Motor neuron (in vitro differentiated cells): ENCODE measurements at places on chromosomes 7 and 10. TPM values are rescaled to one million over a fixed set of nuclear protein-coding genes. Genes with fewer than 3 reads are reported as not detected.

Gene SEC24C
- total RNA-seq = 54.2 and 55.4 TPM in 2 replicates

Gene LIPM
- not detected in 2 replicates for total RNA-seq

Gene EGFR
- total RNA-seq = 3.3 and 4.7 TPM in 2 replicates

Gene MPP7
- total RNA-seq = 0.58 and 0.66 TPM in 2 replicates

Gene MUC3A
- 0.72 and 3.6 TPM in 2 replicates for total RNA-seq

Gene MKLN1
- 32.3 and 48.8 TPM in 2 replicates for total RNA-seq

Gene ZKSCAN5
- 18.8 and 19.1 TPM in 2 replicates for total RNA-seq

Gene CACNB2
- 1.3 and 1.5 TPM in 2 replicates for total RNA-seq

Gene ELMO1
- total RNA-seq = 20.6 and 24.5 TPM in 2 replicates

Gene PILRB
- total RNA-seq = 17.2 and 25.8 TPM in 2 replicates

GRCh38 chr7:123498601-123499000, 35.8 kb downstream of the IQUB start:
- no peak for ATAC-seq

GRCh38 chr10:11082526-11082925, 64.9 kb downstream of the CELF2 start:
- ATAC-seq = no peak

DNA sequence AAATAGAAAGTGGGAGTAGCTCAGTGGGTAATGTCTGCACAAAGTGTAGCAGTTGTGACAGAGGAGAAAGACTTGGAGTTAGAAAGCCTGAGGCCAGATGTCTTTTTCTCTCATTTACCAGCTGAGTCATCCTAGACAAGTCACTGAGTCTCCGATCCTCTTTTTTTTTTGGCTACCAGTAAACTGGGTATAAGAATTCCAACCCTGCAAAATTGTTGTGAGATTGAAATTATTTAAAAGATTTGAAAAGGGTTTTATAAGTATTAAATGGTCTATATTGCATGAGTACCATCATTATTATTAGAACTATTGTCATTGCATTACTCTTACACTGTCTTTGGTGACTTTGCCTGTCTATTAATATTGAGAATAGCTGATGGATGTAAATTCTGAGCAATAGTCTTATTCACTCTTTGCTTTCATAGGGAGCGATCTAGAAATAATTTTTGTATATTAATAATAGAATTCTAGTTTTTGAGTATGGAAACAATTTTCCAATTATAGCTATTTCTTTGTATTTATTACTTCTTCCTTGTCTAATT, 74.0 kb downstream of the ARID5B start:
- ATAC-seq = peak; percentile 62

GRCh38 chr7:111381590-111381989, 180.7 kb downstream of the IMMP2L start:
- no peak for ATAC-seq

DNA sequence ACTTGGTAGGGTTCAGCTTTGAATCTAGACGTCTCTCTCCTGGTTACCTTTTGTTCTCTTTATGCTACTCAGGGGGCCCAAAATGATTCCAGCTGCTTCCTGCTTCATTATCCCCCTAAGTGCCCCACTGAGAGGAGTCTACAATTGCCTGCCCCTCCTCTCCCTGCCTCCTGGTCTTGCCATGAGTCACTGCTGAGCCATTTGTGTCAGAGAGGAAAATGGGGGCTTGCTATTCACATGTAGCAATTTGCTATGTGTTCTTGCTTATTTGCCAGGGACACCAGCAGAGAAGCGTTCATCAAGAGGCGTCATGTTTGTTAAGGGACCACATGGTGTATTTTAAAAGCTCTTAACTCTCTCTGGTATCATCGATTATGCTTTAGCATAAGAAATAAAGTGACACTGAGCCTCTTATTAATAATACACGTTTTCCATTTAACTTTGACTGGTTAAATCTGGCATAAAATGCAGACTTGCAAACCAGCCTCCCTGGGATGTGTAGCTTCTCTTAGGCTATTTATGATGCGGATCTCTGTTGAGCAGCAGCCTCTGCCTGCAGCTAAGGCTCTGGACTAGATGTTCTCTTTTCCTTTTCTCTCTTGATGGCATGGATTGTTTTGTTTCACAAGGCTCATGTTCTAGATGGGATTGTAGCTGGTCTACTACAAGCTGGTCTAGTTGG, 239.3 kb downstream of the AUTS2 start:
- ATAC-seq = no peak

DNA sequence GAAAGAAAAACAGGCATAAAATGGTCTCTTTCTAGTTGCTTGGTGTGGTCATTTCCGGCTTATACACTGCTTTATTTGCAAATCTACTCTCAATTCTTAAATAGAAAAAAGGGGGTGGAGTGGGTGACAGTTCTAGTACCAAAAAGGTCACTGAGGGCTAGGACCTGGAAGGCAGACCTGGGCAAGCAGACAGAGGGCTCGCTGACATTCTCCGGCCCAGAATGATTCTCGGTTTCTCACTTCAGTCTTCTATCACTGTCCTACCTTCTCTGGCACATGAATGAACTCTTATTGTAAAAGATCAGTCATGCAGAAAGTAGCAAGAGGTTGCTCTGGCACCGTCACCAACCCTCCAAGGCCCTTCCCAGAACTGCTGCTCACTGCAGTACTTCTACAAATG, 54.0 kb downstream of the MALSU1 start:
- ATAC-seq = peak; percentile 79

DNA sequence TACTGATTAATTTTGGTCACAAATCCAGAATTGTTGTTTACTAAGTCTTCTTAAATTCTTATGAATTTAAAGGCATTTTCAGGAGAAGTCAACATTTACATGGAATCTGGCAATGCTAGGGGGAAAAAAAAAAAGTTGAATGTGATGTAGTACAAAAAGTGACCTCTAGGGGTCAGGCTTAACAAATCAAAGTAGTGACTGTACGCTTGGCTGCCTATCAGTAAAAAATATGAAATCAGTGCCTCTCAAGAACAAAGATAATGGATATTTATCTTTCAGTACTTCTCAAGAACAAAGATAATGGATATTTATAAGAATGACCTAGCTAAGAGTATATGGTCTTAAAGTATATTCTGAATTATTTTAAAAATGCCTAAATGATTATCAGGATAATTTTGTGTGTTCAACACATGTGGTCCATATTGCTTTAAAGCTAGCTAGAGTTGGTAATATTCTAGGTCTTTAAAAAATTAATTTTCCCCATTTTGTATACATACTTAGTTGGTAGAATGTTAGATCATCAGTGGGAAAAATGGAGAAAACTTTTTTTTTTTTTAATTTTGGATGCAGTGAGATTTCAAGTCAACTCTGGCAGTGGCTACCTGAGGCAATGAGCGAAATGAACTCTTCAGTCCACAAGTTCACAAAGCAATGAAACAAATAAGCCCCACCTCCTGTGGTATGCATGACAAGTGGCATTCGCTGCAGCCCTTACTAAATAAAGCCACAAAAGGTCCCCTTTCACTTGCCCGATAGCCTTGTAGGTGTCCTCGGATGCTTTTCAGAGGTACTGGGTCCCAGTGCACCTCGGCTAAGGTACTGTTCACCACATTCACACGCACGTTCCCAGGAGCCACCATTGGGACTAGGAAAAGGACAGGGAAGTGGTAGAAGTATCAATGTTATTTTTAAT, 51.2 kb upstream of the LAMB4 start:
- ATAC-seq = peak; percentile 59

DNA sequence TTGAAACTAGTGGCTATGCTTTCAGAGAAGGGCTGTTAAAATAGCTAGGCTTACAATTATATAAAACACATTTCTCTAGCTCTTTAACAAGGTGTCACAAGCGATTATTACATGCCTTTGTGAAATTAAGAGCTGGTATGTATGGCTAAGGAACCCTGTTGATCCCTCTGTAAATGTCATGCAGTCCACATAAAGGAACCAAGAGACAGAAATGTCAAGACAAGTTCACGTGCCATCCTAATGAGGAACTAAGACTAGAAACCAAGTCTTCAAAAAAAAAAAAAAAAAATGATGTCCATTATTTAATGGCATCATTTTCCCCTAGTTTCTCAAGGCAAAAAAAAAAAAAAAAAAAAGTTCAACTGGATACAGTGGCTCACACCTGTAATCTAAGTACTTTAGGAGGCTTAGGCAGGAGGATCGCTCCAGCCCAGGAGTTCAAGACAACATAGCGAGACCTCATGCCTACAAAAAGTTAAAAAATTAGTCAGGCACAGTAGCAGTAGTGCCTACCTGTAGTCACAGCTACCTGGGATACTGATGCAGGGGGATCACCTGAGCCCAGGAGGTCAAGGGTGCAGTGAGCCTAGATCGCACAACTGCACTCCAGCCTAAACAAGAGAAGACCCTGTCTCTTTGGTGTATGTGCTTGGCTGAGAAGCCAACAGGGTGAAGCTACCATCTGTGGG, 63.4 kb downstream of the SRPK2 start:
- no peak for ATAC-seq

- no peak for ATAC-seq
Measured at GRCh38 chr10:51269821-51270220, 195.5 kb downstream of the PRKG1 start.

GRCh38 chr7:24119852-24120251, 164.1 kb upstream of the NPY start:
- no peak for ATAC-seq

GRCh38 chr10:131697476-131698128, 203.2 kb upstream of the PPP2R2D start:
- peak; percentile 69 for ATAC-seq

DNA sequence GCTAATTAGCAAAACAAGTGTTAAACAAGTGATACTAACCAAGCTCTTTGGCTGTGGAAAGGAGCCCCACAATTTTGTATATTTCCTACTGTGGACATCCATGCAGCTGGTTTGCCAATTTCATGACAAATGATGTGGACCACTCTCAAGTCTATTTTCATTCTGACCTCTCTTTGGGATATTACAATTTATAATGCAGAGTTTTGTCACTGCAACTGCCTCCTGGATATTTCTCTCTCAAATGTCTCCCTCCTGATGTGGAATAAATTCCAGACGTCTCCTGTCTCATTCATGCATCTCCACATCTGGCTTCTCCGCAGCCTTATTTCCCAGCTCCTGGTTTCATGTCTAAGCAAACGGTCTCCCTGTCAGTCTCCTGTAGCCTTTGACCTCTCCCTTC, 80.6 kb upstream of the RHEB start:
- no peak for ATAC-seq

DNA sequence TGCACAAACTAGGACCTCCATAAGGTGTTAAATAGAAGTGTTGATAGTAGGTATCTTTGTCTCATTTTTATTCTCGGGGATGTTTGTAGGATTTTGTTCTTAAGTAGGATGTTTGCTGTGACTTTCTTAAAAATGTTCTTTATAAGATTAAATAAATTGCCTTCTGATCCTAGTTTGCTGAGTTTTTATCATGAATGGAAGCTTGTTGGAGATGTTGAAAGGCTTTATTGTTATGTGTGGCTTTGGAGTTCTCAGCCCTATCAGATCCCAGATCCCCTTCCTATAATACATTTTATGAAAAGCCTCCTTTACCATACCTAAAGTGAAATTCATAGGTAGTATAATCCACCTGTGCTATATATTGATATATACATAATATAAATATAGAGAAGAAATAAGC, 40.1 kb downstream of the NHLRC2 start:
- ATAC-seq = no peak

GRCh38 chr7:95989301-95989700, 216.9 kb downstream of the DYNC1I1 start:
- no peak for ATAC-seq

DNA sequence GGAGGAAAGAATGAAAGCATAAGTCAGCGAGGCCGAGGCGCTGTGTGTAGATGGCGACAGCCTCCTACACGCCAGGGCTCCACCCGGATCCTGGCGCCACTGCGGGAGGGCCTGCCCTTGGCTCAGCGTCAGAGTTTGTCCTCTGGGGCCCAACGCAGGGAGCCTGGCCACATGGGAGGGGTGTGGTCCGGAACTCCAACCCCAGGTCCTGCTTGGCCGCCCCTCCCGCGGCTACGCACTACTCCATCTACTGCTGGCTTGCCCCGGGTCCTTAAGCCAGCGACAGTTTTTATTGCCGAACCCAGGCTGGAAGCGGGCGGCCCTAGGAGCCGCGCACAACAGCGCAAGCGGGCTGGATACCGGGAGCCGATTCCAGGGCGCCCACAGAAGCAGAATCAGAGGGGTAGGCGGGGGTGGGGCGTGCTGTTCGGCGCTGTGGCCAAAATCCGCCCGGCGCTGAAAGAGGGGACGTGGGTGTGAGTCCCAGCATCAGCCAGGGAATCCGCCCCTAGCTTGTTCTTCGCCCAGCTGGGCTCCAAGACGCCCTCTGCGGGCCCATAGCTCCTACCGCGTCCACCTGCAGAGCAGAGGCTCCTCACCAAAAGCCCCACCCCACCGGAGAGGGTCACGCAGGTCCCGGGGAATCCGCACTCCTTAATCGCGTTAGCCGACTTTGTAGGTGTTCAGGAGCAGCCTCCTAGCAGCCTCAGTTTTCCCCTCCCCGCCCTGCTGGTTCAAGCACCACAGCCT, 4.5 kb downstream of the KAZALD1 start:
- ATAC-seq = peak; percentile 74

DNA sequence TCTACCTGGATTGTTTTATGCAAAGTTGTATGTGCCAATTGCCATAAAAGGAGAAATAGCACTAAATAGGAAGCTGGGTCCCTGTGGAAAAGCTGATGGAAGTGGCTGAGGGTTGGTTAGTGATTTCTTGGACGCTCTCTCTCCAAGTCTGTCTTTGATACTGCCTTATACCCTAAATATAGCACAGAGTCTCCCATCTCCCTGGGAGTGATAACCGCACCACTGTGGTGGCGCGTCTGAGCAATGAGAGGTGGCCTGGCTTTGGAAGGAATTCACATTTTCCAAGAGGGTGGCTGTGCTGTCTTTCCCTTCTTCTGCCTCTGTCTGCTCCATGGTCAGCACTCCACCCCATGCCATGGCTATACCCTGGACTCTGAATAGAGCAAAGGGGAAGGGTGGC, 31.2 kb downstream of the STMP1 start:
- ATAC-seq = no peak

- no peak for ATAC-seq
Measured at GRCh38 chr10:62270020-62270419, 1.4 kb upstream of the RTKN2 start.

GRCh38 chr10:12724807-12725579, 276.5 kb downstream of the CCDC3 start:
- ATAC-seq = no peak

- ATAC-seq = peak; percentile 50
Measured at GRCh38 chr7:151123822-151124464, 37.7 kb downstream of the AGAP3 start.

- no peak for ATAC-seq
Measured at GRCh38 chr7:75916259-75916658, 1.3 kb downstream of the POR start.

GRCh38 chr7:121810831-121811672, 61.9 kb upstream of the PTPRZ1 start:
- ATAC-seq = no peak

DNA sequence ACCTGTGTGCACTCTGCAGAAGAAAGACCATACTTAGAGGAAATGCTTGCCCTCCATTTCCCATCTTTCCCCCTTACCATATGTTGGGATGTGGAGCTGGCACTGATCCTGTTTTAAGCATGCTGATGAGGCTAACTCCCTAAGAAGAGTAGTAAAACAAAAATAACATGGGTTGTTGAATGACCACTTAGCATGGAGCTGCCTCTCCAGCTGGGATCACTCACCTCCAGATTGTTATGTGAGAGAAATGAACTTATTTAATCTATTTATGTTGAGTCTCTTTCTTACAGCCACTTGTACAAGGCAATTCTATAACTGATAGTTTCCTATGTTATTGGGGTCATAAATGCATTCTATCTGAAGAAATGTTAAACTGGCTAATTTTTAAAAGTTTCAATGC, 17.0 kb downstream of the CTTNBP2 start:
- no peak for ATAC-seq
